ENCODE measurements at places on chromosomes 2 and 18. TPM values are rescaled to one million over a fixed set of nuclear protein-coding genes. Genes with fewer than 3 reads are reported as not detected.

The ZBTB7C gene
- total RNA-seq, result not detected

The TUBA3E gene
- total RNA-seq, result not detected

The RAB17 gene
- under 0.01 TPM for total RNA-seq

The ADRA2B gene
- not detected for total RNA-seq

The MRPS5 gene
- 43.0 TPM for total RNA-seq

The CYP27C1 gene
- not detected for total RNA-seq

The ACADL gene
- total RNA-seq, result not detected

The CRACDL gene
- total RNA-seq, result under 0.01 TPM

The PLGLB2 gene
- total RNA-seq, result 0.89 TPM

The SKA1 gene
- 28.5 TPM for total RNA-seq

Data from bronchus fibroblast of lung (primary cell).